Right renal cortex interstitium (tissue), 3 donors: ENCODE measurements at places on chromosomes 2 and 18. TPM values are rescaled to one million over a fixed set of nuclear protein-coding genes. Genes with fewer than 3 reads are reported as not detected.

The DHRS9 gene
- 1.3 TPM for polyA plus RNA-seq

The TRAPPC12 gene
- 65.9 TPM for polyA plus RNA-seq

The CD226 gene
- polyA plus RNA-seq: 4.0 TPM

The CYP26B1 gene
- 12.6 TPM for polyA plus RNA-seq

The MAL gene
- polyA plus RNA-seq: 365 TPM

The IMPA2 gene
- polyA plus RNA-seq: 89.9 TPM

The LIMS2 gene
- 16.4 TPM for polyA plus RNA-seq

The C2orf78 gene
- polyA plus RNA-seq: not detected

The ANTXR1 gene
- 86.1 TPM for polyA plus RNA-seq

The COL4A3 gene
- 58.0 TPM for polyA plus RNA-seq

The M1AP gene
- 0.71 TPM for polyA plus RNA-seq

DNA sequence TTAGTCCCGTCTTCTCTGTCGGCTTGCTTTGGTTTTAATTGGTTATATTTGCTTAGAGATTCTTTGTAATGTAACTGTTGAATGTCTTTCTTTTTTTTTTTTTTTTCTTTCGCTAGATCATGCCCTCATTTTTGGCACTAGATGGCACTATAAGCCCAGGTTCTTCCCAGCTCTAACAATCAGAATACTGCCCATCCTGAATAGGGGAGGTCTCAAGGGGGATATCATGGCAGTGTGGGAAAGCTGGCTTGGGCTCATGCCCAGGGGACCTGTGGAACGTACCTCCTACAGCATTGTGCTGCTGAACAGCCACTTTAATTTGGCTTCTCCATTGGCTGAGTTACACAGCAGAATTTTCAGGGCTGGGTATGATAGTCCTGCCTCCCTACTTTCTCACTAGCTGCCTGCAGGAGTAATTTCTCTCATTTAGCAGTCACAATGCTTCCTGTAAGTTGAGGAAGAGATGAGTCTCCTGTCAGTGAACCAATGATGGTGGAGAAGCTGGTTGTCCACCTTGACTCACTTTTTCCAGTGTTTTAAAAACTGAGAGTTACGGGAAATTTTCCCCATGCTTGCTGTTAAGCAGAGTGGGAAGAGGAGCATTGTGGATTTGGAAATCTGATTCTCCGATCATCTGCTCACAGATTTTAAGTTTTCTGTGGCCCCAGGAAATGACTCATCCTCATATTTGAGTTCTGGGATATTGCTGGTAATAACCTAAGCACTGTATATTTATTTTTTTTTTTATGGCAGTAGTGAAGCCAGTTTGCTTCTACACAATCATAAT lies 47.2 kb downstream of the RAD51AP2 start:
- DNase-seq: no peak

DNA sequence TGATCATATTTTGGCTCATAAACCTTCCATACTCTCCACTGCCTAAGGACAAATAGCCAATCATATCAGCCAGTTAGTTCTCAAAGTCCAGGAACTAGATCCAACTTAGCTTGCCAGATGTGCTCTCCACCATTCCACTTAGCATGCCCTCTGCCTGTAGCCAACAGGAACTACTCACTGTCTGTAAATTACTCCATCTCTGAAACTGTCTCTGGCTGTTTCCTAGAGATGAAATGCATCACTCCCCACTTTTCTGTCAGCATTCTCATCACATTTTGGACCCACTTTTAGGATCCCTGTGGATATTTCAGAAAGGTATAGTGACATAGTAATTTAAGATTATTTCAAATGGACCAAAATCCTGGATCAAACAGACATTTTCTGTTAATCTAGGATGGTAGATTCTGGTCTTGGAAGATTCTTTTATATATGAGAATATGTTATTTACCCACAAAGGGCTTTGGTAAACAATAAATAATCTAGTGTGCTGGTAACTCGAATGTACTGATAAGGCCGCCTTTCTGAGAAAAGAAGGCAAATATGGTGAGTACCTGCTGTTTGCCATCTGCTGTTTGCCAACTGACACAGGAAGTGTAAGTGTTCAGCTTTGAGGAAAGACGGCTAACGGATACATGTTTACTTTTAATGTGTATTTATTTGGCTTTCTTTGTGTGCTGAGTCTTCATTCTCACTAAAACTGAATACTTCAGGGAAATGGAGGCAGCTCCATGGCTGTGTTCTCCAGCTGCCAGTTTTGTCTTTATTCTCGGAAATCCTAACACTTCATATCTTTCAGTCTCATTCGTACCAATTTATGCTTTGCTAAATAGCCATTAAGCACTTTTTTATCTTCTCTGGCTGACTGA lies 79.5 kb downstream of the EVA1A start:
- DNase-seq: no peak

GRCh38 chr2:121171625-121172119 lies 113.3 kb downstream of the TFCP2L1 start:
- no peak for DNase-seq

- no peak for DNase-seq
These were observed 199.8 kb upstream of the NRP2 start for GRCh38 chr2:205482399-205483081.

DNA sequence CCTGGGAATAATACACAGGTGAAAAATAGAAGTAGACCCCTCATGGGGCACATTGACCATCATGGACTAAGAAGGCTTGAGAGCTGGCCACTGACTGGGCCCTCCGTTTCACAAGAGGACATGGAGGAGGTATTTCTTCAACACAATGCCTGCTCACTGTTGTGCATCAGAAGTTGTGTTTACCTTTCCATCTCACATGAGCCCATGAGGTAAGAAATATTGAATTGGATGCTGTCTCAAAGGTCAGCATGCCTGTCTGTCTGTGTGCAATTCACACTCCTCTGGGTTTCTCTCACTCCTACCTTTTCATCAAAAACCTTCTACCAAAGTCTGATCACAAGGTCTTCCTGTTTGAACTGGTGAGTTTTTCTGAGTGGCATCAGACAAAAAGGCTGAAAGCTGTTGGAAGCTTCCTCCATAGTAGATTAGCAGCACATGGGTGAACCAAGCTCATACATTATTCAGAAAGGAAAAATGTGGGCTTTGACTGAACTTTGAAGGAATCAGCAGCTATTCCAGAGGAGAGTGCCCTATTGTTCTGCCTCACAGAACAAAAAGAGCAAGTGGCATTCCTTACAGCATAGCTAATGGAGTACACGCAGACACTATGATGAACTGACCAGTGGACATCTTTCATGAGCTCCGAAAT lies 143.2 kb upstream of the RND3 start:
- no peak for DNase-seq

- no peak for DNase-seq
These were observed 71.5 kb downstream of the LTBP1 start for GRCh38 chr2:33018271-33018670.

GRCh38 chr2:45191976-45192375 lies 182.7 kb upstream of the SIX2 start:
- no peak for DNase-seq

GRCh38 chr2:96341641-96342040 lies 6.1 kb downstream of the NCAPH start:
- no peak for DNase-seq

DNA sequence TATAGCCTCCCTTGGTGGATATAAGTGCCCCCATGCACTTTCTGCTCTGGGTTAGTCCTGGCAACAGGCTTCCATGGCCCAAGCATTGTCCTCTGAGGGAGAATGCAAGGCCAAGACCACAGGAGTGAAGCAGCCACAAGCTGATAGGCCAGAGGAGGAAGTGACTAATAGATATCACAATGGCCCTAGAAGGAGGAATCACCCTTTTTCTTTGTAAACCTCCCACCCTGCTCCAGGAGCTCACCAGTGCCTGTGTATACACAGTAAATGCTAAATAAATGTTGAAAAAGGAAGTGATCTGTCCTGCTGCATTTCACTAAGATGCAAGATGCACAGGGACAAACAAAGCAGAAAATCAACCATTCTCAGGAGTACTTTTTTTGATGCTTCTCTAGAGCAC lies 49.7 kb upstream of the ABCA12 start:
- DNase-seq: no peak

- no peak for DNase-seq
These were observed 75.5 kb downstream of the NPAS2 start for GRCh38 chr2:100895402-100895801.

- no peak for DNase-seq
These were observed 56.0 kb downstream of the LBH start for GRCh38 chr2:30287190-30287840.

DNA sequence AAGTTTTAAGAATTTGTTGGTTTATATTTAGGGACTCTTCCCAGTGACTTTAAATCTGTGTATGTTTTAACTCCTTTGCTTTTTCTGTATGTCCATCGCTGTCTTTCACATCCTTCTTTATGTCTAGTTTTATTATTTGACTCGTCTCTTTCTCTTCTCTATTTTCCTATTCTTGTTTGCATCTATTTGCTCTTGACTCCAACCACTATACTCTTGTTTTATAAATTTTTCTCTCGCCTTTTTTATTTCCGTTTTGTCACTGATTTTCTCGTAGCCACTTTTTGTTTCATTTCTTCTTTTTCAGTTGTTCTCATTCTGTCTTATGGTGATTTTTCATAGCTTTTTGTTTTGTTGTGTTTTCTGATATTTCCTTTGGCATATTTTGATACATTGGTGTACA lies 170.5 kb upstream of the NETO1 start:
- DNase-seq: no peak

GRCh38 chr2:46876741-46877384 lies 38.7 kb downstream of the MCFD2 start:
- no peak for DNase-seq

DNA sequence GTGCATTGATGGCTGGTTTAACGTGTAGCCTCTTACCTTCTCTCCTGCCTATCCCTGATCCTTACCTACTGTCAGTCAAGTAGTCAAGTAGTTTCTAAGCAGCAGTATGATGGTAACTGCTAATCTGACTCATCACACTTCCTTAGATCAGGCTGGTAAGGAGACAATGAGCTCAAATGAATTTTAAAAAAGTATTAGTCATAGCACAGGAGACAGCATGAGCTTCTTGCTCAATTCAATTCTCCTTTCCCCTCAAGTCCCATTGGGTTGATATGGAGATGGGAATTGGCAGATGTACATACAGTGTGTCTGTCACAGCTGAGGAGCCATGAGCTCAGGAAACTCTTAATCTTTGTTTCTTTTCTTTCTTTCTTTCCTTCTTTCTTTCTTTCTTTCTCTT lies 799.7 kb downstream of the LRP1B start:
- no peak for DNase-seq

- no peak for DNase-seq
These were observed 559 bp downstream of the HOXD1 start for GRCh38 chr2:176188774-176189680.

DNA sequence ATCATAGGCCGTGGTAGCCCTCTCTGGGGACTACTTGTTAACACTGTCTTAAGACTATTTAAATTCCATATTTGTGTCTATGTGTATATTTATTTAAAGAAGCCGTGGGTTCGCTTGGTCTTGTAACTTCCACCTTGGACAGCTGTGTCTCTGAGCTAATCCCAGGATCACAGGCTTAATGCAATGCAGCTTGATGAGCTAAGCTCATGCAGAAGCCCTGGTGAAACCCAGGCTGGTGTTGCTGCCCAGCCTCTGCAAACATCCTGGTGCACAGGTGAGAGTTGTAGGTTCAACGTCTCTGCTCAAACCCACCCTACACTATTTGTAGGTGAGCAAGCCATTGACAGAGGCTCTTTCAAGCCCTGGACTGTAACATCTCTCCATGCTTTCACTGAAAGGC lies 211.8 kb downstream of the FAM210A start:
- no peak for DNase-seq

- no peak for DNase-seq
These were observed 294.5 kb upstream of the FBXO11 start for GRCh38 chr2:48200620-48201293.

DNA sequence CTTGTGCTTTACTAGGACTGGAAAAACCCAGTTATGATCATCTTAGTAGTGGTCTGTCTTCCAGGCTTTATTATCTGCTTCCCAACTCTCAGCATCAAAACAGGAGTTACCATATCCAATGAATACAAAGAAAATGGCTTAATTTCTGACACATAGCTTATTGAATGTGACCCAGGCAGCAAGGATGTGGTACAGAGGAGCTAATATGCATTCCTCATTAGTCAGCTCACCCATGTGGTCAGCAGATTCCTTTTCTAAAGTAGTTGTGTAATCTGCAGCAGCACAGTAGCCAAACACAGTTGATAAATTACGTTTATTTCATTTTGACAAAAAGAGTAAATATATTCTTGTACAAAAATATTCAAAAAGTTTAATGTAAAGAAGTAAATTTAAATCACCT lies 43.6 kb downstream of the TSPYL6 start:
- no peak for DNase-seq

GRCh38 chr2:16333681-16334080 lies 332.0 kb downstream of the CYRIA start:
- no peak for DNase-seq

- DNase-seq: no peak
These were observed 298.3 kb downstream of the RBM43 start for GRCh38 chr2:150963336-150963735.

DNA sequence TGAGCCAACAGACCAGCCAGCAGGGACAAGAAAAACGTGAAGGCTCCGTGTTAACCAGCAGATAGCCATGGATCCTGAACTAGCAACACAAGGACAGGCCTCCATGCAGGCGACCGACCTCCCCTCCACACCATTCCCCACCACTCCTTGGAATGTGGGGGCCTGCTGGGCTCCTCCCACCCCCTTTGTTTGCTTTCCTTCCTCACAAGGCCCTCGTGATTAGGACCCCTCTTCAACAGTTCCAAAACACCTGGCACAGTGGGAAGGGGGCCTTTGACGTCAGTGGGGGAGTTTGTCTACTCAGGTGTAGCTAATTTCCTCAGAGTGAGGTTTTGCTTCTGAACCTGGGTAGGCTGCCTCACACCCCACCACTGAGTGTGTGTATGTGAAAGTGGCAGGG lies 37.8 kb downstream of the SLC14A2 start:
- no peak for DNase-seq

GRCh38 chr2:79630060-79630459 lies 117.2 kb downstream of the CTNNA2 start:
- DNase-seq: no peak

GRCh38 chr2:109720380-109721106 lies 73.6 kb upstream of the RGPD5 start:
- DNase-seq: no peak

DNA sequence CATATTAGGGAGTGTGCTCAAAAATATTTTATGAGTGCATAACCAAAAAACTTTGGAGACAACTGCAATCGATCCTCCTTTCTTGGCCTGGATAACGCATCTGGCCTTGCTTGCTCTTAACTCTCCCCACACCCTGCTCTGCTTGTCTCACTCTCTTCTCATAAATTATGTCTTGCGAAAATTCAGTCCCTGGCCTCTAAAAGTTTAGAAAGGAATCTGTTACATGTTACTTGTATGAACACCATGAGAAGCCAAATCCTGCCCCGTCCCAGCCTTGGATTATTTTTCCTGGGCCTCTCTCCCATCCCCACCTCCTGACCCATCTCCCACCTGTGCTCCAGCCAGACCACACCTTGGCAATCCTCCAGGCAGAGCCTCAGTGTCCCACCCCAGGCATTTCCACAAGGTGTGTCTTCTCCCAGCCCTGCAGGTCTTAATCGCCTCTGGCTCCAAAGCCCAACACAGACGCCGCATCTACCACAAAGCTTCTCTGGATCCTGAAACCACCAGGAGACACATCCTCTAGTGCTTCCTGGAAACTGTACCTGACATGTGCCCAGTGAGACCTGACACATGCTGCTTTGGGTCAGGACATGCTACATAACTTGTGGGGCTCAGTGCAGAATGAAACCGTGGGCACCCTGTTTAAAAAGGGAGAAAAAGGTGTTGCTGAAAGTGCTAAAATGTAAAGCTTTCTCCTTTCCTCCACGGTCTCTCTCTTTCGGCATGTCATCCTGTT lies 99.6 kb upstream of the ST3GAL5 start:
- no peak for DNase-seq

- no peak for DNase-seq
These were observed 229.3 kb downstream of the TGIF1 start for GRCh38 chr18:3679241-3679640.

- no peak for DNase-seq
These were observed 99.8 kb downstream of the AFF3 start for GRCh38 chr2:100042562-100042961.
